ENCODE measurements at places on chromosomes 4 and X. TPM values are rescaled to one million over a fixed set of nuclear protein-coding genes. Genes with fewer than 3 reads are reported as not detected.

Gene CENPE
- total RNA-seq: not detected

Gene ZNF81
- 2.8 TPM for total RNA-seq

Gene DSPP
- total RNA-seq: not detected

Gene BMX
- total RNA-seq: 1.3 TPM

Gene ADD1
- 261 TPM for total RNA-seq

Gene GPR143
- not detected for total RNA-seq

Measured in ascending aorta (tissue), 2 donors.